ENCODE measurements at places on chromosomes 12 and 14.

- DNase-seq, result no peak
Measured at GRCh38 chr12:106585521-106586277, 2.9 kb downstream of the RFX4 start.

DNA sequence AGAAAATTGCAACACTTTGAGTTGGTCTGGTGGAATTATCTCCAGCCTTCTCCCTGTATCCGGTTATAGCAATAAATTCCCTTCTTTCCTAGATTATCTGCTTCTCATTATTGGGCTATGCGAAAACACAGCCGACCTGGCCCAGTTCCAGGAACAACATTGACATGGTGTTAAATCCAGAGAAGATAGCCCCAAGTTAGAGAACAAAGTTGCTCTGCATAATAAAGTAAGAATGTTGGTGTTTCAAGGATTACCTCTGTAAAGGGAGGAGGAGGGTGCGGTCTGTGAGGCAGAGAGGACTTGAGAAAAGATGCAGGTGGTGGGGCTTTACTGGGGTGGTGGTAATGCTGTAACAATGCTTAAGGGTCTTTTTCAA lies 12.1 kb downstream of the TCL1A start:
- peak; percentile 53 for DNase-seq

GRCh38 chr12:29425722-29426121 lies 44.8 kb upstream of the ERGIC2 start:
- no peak for DNase-seq

DNA sequence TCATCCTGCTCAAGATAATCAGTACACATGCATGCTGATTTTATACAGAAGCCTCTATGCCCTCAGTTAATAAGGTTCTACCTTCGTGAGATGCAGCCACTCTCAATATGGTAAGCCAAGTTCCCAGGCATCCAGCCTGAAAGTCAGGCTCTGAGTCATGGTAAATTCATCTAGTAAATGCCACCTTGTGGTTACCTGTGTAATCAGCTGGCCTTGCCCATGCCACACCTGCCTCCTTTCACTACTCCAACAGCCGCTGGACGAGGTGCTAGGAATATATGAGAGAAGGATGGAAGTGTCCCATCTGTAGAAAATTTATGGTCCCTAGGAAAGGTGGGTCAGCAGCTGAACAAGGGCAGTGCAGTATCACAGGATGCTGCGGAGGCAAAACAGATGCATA lies 207.3 kb downstream of the SSPN start:
- no peak for DNase-seq

GRCh38 chr12:17056546-17056945 lies 450.6 kb upstream of the LMO3 start:
- no peak for DNase-seq

DNA sequence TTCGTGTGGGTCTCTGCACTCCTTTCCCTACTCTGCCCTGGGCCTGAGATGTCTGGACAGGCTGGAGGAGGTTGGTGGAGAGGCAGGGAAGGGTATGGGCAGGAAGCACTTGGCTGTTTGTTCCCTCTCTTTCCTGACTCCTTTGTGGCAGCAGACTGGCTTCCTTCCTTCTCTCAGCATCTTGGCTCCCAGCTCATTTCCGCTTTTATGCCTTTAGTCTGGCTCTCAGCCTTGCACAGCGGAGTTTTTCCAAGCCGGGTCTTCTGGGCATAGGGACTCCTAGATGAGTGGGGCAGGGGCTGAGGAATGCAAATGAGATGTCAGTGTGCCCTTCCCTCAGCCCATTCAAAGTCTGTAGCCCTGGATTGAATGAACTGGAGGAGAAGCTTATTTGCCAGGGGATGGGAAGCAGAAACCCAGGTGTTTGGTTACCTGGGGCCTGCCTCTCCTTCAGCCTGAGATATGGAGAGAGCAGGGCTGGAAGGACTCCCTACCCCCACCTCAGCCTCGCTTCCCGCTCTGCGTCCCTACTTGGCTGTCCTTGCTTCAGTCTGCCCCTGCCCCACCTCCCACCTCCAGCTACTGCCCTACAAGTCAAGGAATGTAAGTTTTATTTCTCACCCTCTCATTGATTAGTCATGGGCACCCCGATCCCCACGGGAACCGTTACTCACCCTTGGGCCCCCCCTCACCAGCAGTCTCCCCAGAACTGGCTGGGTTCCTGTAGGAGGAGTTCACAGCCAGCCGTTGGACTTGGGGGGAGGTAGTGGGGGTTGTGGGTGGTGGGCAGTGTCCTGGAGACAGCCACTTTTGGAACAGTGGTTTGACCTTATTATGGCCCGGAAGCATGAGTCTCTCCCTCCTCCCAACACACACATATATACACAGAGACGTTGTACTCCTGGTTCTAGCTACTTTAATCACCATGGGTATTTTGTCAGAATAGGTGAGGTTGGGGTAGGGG lies 9.3 kb upstream of the ITGA5 start:
- peak; percentile 86 for DNase-seq

- DNase-seq, result no peak
Measured at GRCh38 chr12:58041441-58041840, 100.1 kb downstream of the ATP23 start.

- no peak for DNase-seq
Measured at GRCh38 chr14:24972844-24973243, 77.1 kb downstream of the STXBP6 start.

- DNase-seq, result no peak
Measured at GRCh38 chr12:31631809-31632208, 27.7 kb upstream of the ETFBKMT start.

DNA sequence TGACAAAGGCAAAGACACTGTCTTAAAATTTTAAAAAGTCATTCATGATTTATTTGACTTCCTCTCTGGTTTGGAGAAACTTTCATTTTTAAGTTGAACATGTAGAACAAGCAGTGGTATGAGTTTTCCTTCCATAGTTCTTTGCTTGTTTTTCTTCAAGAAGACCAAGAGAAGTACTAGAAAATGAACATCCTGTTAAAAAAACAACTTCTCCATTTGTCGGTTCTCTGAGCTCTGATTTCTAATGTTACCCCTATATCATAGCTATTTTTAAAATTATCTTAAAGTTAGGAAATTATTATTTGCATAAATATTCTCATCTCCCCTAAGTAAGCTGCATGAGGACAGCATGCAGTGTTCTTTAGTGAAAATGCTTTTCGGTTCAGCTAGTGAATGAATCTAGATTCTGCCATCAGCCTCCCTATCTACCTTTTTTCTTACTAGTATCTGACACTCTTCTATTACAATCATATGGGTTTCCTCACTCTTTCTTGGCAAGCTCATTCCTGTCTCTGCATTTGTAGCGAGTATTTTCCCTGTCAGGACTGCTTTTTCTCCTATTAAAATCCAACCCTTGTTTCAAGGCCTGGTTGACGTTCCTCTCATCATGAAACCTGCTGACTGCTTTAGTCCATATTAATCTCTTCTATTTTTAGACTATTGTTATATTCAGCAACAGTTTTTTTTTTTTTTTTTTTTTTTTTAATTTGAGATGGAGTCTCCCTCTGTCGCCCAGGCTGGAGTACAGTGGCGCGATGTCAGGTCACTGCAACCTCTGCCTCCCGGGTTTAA lies 15.8 kb downstream of the DIP2B start:
- DNase-seq, result no peak

- DNase-seq, result peak; percentile 25
Measured at GRCh38 chr14:49303946-49304516, 282.1 kb downstream of the RPS29 start.

- DNase-seq, result no peak
Measured at GRCh38 chr12:18262514-18262913, 1.2 kb downstream of the PIK3C2G start.

- DNase-seq, result no peak
Measured at GRCh38 chr14:79201564-79202207, 1009.6 kb downstream of the DIO2 start.

DNA sequence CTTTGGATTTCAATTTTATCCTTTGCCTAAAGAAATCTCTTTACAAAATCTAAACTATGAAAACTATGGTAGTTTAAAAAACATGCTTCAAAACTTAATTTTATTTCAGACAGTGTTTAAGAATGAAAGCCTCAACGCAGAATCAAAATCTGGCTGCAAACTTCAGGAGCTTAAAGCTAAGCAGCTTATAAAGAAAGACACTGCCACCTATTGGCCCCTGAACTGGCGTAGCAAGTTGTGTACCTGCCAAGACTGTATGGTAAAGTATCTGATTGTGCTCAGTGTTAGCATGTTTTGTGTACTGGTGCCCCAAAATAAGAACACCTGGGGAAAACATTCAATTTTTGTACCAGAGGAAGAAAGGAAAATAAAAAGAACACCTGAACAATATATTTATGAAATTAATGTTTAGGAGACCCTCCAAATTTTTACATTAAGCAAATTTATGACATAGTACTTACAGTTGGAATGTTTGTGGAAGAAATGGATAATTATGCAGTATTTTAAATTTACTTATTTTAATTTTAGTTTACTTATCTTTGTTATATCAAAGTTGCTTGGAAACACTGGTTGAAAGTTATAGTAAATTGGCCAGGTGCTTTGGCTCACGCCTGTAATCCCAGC lies 12.2 kb downstream of the UBR7 start:
- peak; percentile 36 for DNase-seq

- peak; percentile 98 for DNase-seq
Measured at GRCh38 chr12:65649126-65649525, 175.2 kb upstream of the HMGA2 start.

DNA sequence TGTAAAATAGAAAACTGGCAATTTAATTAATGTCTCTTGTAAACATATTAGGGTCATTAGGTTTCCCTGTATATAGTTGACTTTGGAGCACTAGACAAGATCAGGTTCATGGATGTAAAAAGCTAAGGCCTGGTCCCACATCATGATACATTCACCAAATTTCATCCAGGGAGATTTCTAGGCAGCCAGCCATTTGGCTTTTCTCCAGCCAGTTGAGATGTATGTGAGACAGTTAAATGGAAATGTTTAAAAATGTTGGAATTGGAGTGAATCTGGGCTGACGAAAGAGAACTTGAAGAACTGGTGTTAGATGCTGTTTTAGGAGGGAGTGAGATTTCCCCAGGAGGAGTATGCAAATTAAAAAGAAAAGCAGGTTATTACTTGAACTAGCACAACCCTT lies 41.8 kb upstream of the CLEC14A start:
- DNase-seq, result peak; percentile 83

DNA sequence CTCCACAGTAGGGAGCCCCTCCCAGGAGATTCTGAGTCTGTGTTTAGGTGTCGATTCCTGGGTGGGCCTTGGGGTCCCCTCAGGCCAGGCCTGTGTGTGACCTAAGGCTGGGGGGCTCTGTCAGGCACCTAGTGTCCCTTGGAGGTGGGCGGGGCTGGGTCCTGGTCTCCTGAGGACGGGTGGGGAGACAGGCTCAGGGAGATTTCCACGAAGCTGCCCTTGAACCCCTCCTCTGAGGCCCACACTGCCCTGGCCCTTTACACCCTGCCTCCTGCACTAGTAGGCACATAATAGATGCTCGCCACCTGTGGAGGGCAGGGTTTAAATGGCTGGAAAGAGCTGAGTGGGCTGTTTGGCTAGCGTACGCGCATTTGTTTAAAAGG lies 32.9 kb downstream of the MEG3 start:
- DNase-seq, result no peak

GRCh38 chr14:53452005-53452673 lies 299.0 kb upstream of the DDHD1 start:
- no peak for DNase-seq

- DNase-seq, result no peak
Measured at GRCh38 chr12:16949371-16949770, 343.4 kb upstream of the LMO3 start.

DNA sequence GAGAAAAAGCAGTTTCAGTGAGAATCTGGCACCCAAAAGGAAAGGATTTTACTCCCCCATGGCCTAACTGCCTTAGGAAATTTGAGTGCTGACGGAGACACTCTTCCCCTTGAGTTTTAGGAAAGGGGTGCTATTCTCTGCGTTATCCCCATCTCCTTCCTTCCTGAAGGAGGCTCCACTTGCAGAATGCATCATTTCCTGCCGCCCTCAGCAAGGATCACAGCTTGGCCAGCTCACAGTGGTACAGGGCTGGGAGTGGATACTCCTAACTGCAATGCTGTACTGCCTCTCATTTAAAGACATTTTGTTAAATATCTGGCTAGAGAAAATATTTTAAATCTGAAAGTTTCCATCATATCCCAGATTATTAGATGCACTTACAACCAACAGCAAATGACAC lies 33.0 kb downstream of the RDH12 start:
- DNase-seq, result no peak

GRCh38 chr12:33205981-33206380 lies 233.6 kb downstream of the SYT10 start:
- DNase-seq, result no peak

DNA sequence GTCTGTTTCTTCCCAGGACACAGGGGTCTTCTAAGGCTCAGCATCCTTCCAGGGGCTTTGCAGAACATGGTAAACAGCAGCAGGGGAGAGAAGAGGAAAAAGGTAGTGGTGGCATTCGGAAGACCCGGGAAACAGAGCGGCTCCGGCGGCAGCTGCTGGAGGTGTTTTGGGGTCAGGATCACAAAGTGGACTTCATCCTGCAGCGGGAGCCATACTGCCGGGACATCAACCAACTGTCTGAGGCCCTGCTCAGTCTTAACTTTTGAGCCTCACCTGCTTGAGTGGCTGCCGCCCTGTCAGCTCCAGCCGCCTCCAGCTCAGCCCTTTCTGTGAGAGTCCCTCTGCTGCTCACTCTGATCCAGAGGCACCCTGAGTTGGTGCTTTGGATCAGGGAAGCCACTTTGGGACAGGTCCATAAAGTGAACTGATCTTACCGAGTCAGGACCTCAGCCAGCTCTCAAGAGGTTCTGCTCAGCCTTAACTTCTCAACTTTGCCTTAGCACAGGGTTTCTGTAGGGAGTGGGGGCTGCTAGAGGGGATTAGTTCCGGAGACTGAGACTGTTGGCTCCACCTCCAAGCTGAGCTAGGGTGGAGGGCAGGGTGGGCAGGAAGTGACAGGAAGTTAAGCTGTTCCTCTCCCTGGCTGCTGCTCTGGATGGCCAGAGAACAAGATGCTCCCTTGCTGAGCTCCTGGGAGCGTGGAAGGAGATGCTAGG lies 5.4 kb downstream of the SDR39U1 start:
- no peak for DNase-seq

DNA sequence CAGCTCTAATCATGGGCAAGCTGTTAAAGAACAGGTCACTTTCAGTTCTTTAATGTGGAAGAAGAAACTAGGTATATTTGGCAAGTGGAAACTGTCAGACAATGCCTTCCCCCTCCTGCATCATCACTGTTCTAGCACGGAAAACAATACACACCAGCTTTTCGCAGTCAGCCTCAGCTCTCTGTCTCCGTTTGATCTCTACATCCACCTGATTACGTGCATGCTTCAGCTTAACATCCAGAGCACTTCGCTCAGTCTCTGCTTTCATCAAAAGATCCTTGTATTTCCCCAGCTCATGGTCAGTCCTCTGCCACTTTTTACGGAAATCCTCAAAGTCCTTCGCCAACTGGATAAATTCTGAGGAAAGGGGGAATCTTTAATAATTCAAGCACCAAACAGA lies 19.0 kb downstream of the RACGAP1 start:
- DNase-seq, result no peak

DNA sequence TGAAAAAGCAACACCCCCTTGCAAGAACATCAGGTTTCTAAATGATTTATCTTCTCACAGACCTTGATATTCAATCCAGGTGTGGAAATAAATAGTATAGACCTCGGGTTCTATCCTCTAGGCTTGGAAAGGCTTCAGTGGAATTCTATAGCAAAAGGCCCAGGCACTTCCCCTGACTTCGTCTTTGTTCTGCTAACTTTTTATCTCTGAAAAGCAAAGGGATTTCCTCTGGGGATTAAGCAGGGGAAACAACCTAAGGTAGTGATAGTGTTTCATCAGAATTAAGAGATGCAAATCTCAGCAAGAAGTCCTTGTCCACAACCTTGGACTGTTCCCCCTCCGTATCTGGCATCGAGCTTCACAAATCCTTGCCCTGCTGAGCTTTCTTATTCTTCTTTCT lies 59.5 kb upstream of the DUSP6 start:
- no peak for DNase-seq

- no peak for DNase-seq
Measured at GRCh38 chr12:93448796-93449195, 7.0 kb upstream of the UBE2N start.
